ENCODE measurements at places on chromosomes 4 and X.

- no peak for DNase-seq
Observed at GRCh38 chrX:141669689-141670088, 28.9 kb downstream of the SPANXD start.

DNA sequence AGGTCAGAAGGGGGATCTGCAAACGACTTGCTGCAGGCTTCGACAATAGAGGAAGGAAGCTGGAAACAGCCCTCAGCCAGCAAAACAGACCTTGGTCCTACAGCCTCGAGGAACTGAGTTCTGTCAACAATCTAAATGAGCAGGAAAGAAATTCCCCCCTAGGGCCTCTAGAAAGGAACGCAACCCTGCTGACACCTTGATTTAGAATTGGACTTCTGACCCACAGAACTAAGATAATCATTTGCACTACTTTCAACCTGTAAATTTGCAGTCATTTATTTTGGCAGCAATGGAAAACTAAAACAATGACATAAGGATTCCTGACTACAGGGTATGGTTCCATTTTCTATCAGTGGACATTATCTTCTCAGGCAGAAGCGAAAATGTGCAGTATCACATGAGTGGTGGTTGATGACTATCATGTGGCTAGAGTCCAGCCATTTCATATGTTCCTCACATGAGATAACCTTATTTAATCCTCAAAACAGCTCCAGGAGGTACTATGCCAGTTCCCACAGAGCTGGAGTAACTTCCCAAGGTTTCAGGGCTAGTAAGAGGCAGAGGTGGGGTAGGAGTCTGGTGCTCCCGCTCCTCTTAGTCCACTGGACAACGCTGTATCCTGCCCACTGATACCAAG is 61.6 kb downstream of the SAT1 start:
- no peak for DNase-seq

DNA sequence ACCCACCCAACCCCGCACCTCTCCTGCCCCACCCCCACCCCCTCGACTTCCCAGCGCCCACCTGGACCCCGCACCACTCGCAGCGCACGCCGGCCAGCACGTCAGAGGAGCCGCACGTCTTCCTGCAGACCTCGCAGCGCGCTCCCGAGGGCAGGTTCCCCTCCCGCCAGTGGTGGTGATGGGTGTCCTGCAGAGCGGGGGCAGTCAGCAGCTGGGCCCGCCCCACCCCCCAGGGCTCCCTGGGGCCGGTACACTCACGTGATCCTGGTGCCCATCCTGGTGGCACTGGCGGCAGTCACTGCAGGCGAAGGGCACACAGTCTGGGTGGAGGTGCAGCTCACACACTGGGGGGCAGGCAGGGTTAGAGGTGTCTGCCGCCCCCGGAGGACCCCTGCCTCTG is 5.1 kb downstream of the DGKQ start:
- no peak for DNase-seq

DNA sequence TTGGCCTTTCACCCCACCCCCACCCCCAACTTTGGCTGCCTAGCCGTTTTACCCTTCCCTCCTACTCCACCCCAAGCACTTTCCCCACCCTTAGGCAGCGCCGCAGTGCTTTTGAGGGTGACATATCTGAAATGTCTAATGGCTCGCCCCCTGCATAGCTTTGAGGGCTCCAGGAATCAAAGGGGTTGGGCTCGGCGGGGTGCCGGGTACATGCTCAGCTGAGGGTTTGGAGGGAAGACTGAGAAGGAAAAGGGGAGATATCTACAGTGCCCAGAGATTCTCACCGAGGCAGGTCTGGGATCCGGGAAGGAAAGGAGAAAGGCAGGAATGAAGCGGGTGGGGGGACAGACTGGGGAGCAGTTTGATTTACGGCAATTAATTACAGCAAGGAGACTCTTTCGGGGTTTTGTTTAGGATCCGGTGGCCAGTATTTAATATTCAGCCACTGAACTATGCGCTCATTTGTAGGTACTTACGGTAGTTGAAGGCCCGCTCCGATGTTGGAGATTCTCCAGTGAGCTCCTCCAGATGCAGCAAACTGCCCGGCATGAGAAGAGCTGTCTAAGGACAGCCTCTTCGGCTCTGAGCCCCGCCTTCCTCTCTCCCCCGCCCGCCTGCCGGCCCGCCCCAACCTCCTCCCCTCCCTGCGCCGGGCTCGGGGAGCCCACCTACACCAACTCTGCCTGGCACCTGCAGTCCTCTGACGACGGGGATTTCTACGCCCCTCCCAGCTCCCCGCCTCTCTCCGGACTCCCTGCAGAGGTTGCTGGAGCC is at the start of gene IGSF1:
TSS of gene IGSF1 (minus strand) at position 569 of the 774 bp plus-strand sequence. CDS start 2,632 bp downstream, outside the sequence.
- peak; percentile 21 for DNase-seq

DNA sequence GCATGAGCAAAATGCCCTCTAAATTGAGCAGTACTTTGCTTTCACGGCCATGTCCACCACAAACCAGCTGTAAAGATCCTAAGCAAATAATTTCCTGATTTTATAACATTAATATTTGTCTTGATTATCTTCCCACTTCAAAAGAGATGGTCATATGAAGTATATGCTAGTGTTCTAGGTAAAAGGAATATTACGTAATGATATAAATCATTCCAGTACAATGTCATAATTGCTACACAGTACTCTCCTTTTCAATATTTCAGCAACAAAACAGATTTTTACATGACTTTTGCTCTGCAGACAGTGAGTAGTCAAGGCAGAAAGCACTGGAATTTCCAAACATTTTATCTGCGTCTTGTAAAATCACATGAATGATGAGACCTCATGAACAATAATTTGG is 572.8 kb upstream of the FRG1 start:
- no peak for DNase-seq

DNA sequence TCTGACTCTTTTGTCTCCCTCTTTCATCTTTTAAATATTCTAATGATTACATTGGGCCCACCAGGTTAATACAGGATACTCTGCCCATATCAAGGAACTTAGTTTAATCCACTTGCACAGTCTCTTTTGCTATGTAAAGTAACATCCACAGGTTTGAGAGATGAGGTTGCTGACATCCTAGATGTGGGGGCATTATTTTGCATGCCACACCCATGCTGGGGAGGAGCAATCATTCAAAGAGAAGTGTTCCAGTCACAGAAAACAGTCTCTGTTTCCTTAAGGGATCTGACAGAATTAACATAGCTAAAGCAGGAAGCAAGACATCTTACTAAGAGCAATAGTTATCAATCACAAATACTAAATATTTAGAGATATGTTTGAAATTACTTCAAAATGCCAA is 11.5 kb upstream of the TRAM1L1 start:
- DNase-seq, result no peak

DNA sequence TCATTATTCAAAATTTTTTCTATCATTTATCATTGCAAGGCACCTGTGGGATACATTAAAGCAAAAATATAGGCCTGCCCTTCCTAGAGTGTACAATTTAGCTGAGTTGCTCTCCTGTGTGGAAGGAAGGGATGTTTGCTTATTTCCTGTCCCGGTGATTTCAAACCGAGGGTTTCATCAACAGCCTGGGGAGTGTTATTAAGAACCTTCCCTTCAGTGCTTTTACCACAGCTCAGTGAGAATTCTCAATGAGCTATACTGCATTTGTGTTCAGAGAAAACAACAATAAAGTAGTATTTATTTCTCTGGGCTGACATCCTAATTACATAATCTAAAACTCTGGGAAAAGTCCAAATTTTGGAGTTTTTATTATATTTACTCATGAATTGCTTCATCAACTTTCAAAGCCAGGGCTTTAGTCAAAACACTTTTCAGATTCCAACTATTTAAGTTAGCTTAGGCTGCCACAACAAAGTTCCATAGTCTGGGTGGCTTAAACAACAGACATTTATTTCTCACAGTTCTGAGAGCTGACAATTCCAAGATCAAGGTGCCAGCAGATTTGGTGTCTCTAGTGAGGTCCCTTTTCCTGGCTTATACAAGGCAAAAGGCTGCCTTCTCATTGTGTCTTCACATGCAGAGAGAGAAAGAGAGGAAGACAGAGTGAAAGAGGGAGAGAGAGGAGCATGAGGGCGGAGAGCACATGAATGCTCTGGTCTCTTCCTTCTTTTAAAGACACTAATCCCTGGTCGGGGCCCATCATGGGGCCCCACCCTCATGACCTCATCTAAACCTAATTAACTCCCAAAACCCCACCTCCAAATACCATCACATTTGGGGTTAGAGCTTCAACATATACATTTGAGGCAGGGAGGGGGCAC is 62.6 kb downstream of the MMRN1 start:
- peak; percentile 27 for DNase-seq

DNA sequence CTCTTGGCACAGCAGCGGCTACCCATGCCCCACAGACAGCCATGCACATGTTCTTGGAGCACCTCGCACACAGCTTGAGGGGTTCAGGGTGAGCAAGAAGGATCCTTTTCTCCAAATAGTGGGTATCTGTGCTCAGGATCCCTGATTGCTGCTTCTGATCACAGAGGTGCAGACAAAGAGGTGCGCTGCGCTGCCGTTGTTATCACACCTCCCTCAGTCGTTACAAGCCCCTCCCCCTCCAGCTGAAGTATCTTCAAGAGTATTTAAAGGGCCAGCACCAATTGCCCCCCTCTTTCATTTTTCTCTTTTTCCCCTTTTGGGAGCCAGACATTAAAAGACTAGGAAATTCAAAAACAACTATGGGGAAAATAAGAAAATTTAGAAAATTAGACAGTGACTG is 44.3 kb downstream of the NELFA start:
- DNase-seq, result no peak

- DNase-seq, result no peak
Observed at GRCh38 chr4:183832776-183833450, 72.2 kb upstream of the STOX2 start.

DNA sequence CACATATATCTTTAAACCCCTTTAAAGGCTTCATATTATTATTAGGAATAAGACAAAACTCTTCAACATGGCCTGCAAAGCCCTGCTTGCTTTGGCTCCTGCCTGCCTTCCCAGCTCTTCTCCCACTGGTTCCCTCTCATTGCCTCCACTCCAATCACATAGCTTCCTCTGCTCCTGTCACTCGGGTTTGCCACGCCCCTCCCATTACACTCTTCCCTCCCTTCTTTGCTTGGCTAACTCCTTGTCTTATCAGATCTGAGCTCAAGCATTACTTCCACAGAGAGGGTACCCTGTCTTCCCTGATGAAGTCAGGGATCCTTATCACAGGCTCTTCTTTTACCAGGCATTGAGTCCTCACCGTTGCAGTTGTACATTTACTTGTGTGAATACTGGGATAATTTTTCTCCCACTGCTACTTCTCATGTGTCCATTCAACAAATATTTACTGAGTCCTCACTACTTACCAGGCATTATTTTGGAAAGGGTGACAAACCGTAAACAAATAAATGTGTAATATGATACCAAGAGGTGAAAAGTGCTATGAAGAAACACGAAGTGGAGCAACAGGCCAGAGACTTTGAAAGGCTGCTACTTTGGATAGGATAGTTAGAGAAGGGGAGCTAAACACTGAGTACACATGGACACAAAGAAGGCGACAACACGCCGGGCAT is 3.2 kb upstream of the VGLL1 start:
- peak; percentile 17 for DNase-seq

GRCh38 chrX:53077207-53078197 is 4.7 kb upstream of the TSPYL2 start:
- no peak for DNase-seq

- no peak for DNase-seq
Observed at GRCh38 chrX:4830880-4831557, 1117.6 kb upstream of the PRKX start.

GRCh38 chrX:16826207-16826606 is 39.9 kb downstream of the TXLNG start:
- DNase-seq, result no peak

GRCh38 chrX:67094061-67094460 is 449.8 kb upstream of the AR start:
- DNase-seq, result no peak
